Neural progenitor cell (in vitro differentiated cells): ENCODE measurements at places on chromosomes 1 and 21. TPM values are rescaled to one million over a fixed set of nuclear protein-coding genes. Genes with fewer than 3 reads are reported as not detected.

- no peak for DNase-seq
Measured at GRCh38 chr1:161013131-161013487, 7.8 kb downstream of the F11R start.

- no peak for DNase-seq
Measured at GRCh38 chr1:154222518-154222917, 1.8 kb downstream of the UBAP2L start.

RAB3B gene
- 19.3 and 20.4 TPM in 2 replicates for total RNA-seq

GRCh38 chr1:30977105-30977504 lies 68.5 kb upstream of the SDC3 start:
- no peak for DNase-seq

DNA sequence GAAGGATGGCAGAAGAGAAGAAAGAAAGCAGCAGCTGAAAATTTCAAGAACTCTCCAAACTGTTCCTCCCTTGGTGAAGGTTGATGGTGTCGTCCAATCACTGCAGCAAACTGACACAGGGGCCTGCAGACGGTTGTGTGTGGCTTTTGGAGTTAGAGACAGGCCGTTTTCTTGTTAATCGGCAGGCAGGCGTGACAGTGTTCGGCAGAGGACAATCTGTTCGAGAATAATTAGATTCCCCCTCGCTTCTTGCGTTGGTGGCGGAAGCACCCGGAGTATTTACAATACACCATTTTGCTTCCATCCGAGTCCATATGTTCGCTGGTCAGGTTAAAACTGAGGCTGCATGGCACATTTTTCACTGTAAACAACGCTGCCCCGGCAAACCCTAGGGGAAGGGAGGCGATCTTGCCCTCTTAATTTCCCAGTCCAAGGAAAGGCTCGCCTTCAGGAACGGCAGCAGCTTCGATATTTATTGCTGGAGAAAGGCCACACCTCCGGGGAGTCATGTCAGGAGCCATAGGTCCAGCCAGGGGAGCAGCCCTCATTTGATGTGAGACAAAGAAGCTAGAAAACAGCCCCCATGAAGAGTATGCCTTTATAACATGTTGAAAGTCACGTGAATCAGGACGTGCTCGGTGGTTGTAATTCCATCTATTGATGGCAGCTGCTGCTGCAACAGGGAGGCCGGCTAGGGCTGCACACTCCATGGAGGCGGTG lies 360.1 kb downstream of the SMYD3 start:
- no peak for DNase-seq

- DNase-seq = no peak
Measured at GRCh38 chr1:96049759-96050409, 671.7 kb upstream of the PTBP2 start.

S100A5 gene
- not detected in 2 replicates for total RNA-seq

GRCh38 chr1:205925736-205926135 lies 17.5 kb downstream of the SLC26A9 start:
- no peak for DNase-seq

DNA sequence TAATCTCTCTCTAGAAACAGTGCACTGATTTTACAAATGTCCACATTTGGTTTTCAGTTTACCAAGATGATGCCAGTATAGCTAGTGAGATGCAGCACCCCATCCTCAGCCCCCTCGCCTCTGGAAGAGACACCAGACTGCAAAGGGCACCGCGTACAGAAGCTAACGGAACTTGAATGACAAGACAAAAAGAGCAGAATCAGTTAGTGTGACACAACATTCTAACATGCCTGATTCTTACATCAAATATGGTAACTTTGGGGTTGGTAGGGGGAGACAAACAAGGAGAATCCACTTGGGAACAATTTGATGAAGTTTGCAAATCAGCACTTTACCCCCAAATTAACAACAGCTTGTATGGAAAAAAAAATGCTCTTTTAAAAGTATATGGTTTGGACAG lies 4.1 kb upstream of the MAGOH start:
- DNase-seq = no peak

- no peak for DNase-seq
Measured at GRCh38 chr1:116912846-116913245, 3.1 kb downstream of the PTGFRN start.

DNA sequence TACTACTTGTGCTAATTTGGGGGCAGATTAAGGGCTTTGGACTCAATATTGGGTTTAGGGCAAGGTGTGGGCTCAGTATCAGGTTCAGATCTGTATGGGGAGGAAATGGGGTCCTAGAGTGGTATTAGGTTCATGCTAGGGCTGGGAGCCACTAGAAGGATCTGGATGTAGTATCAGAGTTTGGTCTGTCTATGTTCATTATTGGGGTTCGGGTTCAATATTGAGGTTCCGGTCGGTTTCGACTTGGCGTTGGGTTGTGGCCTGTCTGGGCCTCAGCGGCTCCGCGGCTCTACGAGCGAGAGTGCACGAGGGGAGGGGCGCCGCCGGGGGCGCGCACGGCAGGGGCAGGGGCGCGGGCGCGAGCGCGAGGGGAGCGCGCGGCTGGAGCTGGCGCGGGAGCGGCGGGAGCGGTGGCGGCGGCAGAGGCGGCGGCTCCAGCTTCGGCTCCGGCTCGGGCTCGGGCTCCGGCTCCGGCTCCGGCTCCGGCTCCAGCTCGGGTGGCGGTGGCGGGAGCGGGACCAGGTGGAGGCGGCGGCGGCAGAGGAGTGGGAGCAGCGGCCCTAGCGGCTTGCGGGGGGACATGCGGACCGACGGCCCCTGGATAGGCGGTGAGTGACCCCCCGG lies at the start of gene PTPRF:
Gene PTPRF (plus strand): TSS at position 401 of the 624 bp plus-strand sequence. CDS start 14,193 bp downstream, outside the sequence.
- peak; percentile 87 for DNase-seq

GRCh38 chr1:52153010-52153409 lies 11.1 kb downstream of the ZFYVE9 start:
- no peak for DNase-seq

- DNase-seq = no peak
Measured at GRCh38 chr1:172918478-172918877, 132.3 kb downstream of the TNFSF18 start.

KIAA0040 gene
- 0.15 TPM in 1 of 2 replicates, not detected in the other for total RNA-seq
